ENCODE measurements at places on chromosomes 2 and 18.

GRCh38 chr2:187541086-187542085 is 12.8 kb downstream of the TFPI start:
- no peak for DNase-seq

- no peak for DNase-seq
Measured at GRCh38 chr2:25073025-25073424, 31.1 kb downstream of the EFR3B start.

- no peak for DNase-seq
Measured at GRCh38 chr2:60533101-60534051, 20.1 kb downstream of the BCL11A start.

- no peak for DNase-seq
Measured at GRCh38 chr18:42525905-42526304, 570.9 kb downstream of the PIK3C3 start.

DNA sequence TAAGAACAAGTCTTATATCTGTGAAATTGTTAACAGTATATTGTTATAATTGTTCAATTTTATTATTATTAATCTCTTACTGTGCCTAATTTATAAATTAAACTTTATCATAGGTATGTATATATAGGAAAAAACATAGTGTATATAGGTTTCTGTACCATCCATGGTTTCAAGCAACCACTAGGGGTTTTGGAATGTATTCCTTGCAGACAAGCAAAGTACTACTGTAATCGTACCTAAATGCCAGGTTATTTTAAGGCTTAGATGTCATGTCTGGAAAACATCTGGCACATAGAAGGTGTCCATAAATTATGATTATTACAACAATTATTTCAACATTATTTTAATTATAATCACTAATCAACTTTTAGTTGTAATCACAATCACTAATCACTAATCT is 8.4 kb downstream of the ITSN2 start:
- no peak for DNase-seq

- no peak for DNase-seq
Measured at GRCh38 chr2:119487434-119488244, 36.6 kb downstream of the SCTR start.

GRCh38 chr2:169469952-169470572 is 9.2 kb upstream of the BBS5 start:
- DNase-seq, result no peak

- DNase-seq, result peak; percentile 34
Measured at GRCh38 chr2:174327021-174327840, 7.5 kb upstream of the SP9 start.

DNA sequence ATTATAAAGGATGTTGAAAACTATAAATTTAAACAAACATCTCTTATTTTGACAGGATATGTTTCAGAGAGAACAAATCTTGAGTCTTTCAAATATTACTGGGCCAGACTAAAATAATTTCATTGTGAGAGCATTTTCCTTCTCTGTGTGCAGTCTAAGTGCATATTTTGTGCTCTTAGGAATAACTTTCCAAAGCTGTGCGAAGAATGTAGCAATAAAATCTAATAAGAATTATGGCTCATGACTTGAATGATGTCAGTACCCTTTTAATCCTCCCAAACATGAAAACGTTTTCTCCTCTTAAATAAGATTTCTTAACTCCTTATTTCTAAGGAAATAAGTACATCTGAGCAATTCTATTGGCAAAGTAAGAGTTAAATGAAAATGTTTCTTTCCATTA is 76.2 kb upstream of the EFEMP1 start:
- DNase-seq, result no peak

DNA sequence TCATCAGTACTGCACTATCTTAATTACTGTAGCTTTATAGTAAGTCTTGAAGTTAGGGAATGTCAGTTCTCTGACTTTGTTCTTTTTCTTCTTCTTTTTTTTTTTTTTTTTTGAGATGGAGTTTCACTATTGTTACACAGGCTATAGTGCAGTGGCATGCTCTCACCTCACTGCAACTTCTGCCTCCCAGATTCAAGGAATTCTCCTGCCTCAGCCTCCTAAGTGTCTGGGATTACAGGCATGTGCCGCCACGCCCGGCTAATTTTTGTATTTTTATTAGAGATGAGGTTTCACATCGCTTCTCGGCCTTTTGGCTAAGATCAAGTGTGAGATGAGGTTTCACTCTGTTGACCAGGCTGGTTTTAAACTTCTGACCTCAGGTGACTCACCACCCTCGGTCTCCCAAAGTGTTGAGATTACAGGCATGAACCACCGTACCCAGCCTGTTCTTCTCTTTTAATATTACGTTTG is 41.9 kb upstream of the TANC1 start:
- DNase-seq, result no peak

DNA sequence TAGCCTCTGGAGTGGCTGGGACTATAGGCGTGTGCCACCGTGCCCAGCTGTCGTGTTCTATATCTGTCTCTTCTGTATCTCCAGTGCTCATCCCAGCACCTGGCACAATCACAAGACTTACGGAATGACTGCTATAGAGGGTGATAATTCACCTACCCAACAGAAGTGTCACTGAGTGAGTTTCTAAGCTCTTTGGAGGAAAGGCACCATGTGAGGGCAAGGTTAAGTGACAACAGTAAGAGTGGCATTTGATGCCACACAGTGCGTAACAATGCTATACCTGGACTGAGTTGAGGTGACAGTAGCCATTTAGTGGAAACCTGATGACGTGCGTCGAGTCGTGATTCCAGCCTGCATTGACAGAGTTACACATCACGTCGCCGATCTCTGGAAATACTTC is 89.0 kb downstream of the KCTD1 start:
- DNase-seq, result no peak

- DNase-seq, result no peak
Measured at GRCh38 chr2:179560257-179560735, 295.7 kb upstream of the SESTD1 start.

GRCh38 chr2:230902180-230902899 is 22.7 kb downstream of the GPR55 start:
- peak; percentile 76 for DNase-seq

Measured in germinal center (tissue), 1 donor.